ENCODE measurements at places on chromosomes 1 and 21.

DNA sequence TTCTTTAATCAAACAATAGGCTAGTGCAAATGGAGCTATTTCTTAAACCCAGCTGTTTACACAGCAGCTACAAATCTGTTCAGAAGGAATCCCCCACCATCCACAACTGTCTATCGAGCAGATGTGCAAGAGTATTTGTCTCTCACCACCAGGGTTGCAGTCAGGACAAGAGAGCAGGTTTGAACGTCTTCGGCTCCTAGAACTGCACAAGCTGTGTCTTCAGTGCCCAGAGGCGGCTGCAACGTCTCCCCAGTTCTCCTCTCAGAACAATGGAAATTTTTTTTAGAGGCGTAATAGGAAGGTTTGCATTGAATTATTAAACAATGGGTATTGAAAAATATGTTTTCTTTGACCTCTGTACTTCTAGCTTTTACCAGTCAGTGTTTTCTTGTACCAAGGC, 7.3 kb downstream of the OVAAL start:
- DNase-seq = no peak

GRCh38 chr1:207822124-207822601, 70.3 kb downstream of the CD46 start:
- DNase-seq = no peak

- DNase-seq = no peak
Measured at GRCh38 chr1:172885971-172886370, 164.8 kb downstream of the TNFSF18 start.

- DNase-seq = no peak
Measured at GRCh38 chr1:107570768-107571167, 394.2 kb downstream of the VAV3 start.

DNA sequence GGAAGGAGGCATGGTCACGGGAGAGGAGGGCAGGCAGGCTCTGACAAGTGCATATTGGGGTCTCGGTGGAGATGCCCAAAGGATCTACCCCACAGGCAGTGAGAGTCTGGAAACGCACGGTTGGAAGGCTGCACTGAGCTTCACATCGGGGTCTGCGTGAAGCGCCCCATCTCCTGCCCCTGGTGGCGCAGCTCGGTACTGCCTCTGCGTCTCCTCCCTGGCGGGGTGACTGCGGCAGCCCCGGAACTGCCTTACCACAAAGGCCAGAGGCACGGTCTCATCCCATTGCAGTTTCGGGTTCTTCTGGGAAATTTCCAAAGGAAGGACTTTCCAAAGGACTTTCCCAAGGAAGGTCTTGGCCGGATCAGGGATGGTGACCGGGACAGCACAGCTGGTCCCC, 69.2 kb upstream of the AJAP1 start:
- DNase-seq = peak; percentile 77

DNA sequence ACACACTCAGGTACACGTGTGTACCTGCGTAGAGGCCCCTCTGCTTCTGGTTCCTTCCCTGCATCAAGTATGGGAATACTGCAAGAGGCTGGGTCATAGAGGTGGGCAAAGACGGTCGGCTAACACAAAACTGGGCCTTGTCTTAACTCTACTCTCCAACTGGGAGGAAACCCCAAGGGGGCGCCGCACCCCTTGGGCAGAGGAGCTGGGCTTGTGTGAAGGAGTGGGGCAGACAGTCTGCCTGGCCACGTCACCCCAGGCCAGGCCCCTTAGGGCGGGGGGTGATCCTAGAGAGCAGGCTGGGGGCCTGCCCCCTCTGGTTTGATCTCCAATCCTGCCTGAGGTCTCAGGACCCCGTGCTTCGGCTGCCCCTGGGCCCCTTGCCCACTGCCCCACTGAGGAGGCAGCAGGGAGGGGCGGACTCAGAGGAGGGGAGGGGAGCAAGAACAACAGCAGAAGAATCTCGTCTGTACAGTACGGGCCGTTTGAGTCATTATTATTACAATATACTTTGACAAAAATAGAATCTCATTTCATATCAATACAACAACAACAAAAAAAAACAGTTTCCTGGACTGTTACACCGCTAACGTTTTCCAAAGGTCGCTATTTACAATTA, 34.7 kb downstream of the MEF2D start:
- DNase-seq = no peak

DNA sequence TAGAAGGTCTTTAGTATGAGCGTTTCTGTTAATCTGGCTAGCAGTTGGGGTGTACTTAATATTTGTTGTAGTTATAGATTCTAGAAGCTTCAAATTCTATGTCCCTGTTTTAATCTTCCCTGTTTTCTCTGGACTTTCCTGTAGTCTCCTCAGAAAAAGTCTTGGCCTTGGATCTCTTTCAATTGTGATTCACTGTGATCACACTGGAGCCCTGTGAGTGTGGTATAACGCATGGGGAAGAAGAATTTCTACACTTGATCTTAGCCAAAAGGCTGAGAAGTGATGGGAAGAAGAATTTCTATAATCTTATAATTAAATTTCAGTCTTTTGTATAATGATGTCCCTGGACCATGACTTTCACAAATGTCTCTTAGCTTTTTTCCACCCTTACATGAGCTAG, 36.7 kb upstream of the COP1 start:
- DNase-seq = no peak

- DNase-seq = no peak
Measured at GRCh38 chr1:68571454-68572235, 74.8 kb upstream of the DEPDC1 start.

DNA sequence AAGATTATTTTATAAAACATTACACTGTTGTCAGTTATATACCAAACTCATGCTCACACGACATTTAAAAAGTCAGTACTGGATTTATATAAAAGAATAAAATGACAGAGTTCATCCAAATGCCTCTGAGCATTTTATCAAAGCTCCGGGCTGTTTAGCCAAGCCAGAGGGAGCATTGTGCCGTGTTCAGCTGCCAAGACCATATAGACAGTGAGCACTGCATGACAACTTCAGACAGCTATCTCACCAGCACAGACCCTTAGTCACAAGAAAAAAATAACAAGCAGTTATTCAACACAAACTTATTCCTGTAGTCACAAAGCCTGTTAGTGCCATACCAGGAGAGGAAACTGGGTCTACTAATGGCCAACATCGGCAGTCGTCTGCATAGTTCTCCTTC, 88.0 kb upstream of the PBX1 start:
- DNase-seq = no peak

- no peak for DNase-seq
Measured at GRCh38 chr1:167171286-167171929, 49.3 kb upstream of the POU2F1 start.
